GM04504 (cell line): ENCODE measurements at places on chromosomes 11 and 22.

DNA sequence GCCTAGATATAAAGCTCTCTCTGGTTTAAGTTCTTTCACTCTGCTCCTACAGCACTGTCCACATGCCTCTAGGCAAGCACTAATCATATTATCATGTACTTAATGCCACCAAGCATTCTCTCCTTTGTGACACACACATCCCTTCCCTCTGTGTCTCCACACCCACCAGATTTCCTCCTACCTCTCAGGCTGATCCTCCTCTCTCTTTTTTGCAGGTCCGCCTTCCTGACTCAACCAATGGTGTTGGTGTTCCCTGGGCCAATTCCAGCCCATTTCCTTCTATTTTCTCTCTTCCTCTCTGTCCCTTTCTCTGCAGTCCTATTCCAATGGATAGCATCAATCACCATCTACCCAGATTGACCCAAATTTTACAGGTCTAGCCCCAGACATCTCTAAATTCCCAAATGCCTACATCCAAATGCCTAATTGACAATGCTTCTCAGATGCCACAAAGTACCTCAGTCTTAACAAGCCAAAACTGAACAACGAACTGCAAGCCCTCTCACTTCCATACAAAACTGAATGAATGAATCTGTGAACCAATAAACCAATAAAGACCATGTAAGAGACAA lies 504 bp upstream of the ZNF215 start:
- no peak for DNase-seq

GRCh38 chr11:30125456-30125855 lies 105.4 kb upstream of the FSHB start:
- no peak for DNase-seq

DNA sequence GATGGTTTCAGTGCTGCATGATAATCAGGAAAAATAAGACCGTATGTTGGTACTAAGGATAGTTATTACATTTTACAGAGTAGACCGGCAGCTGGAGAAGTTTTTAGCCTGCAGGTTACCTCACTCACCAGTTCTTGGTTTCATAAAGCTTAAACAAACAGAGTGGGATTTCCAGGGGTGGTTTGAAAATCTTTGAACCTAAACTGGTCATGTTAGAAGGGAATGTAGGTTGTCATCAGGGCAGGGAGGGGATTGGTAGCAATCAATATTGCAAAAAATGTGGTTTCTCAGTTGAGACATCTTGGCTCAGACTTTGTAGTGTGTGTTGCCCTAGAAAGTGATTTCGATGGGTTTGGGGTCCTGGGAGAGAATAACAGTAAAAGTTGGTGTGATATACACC lies 17.5 kb downstream of the EXT2 start:
- no peak for DNase-seq

GRCh38 chr11:64498136-64498535 lies 92.9 kb upstream of the SLC22A12 start:
- no peak for DNase-seq

- DNase-seq, result no peak
These were observed 1.7 kb upstream of the RCOR2 start for GRCh38 chr11:63918507-63919191.

- no peak for DNase-seq
These were observed 65.1 kb upstream of the YPEL1 start for GRCh38 chr22:21800552-21801303.

GRCh38 chr11:16775614-16776283 lies 37.3 kb downstream of the C11orf58 start:
- DNase-seq, result no peak
